Lower leg skin (tissue), 4 donors: ENCODE measurements at places on chromosomes 7 and 10.

GRCh38 chr7:129650056-129650758 is 38.7 kb downstream of the NRF1 start:
- DNase-seq: no peak

DNA sequence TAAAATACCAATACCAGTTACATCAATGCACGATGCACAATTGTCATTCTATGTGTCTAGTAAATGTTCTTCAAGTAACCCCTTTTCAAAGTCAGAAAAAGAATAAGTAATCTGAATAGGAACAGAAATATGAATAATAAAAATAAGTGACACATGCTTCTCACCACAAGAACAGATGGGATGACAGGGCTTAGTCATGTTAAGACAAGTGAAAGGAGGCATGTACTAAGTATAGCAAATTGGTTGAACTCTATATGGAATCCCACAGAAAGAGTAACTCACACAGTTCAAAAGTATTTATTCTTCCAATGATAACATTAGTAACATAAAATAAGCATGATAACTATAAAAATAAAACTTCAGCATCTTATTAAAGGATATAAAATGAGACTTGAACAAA is 100.9 kb upstream of the TAS2R16 start:
- DNase-seq: no peak

- DNase-seq: no peak
These were observed 46.9 kb downstream of the GALNT11 start for GRCh38 chr7:152072421-152072820.

- no peak for DNase-seq
These were observed 44.7 kb downstream of the SPAG6 start for GRCh38 chr10:22389856-22390589.

- no peak for DNase-seq
These were observed 14.1 kb downstream of the STAG3 start for GRCh38 chr7:100191775-100192174.
